ENCODE measurements at places on chromosomes 5 and 9.

DNA sequence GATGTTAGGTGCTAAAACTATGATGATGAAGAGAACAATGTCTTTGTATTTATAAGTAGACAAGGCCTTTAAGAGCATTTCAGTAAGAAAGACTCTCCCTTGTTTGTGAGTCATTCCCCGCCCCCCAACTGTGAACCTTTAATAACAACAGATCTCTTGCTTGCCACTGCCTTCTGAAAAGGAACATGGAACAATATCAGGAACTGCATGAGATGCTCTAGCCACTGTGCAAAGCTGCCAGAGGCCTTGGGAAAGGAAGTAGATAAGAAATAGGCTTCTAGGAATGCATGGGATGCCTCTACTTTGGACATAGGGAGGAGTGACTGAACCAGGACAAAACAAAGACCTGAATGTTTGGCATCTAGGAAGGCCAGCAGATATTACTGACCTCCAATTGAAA is 296.1 kb upstream of the MPDZ start:
- DNase-seq: no peak

DNA sequence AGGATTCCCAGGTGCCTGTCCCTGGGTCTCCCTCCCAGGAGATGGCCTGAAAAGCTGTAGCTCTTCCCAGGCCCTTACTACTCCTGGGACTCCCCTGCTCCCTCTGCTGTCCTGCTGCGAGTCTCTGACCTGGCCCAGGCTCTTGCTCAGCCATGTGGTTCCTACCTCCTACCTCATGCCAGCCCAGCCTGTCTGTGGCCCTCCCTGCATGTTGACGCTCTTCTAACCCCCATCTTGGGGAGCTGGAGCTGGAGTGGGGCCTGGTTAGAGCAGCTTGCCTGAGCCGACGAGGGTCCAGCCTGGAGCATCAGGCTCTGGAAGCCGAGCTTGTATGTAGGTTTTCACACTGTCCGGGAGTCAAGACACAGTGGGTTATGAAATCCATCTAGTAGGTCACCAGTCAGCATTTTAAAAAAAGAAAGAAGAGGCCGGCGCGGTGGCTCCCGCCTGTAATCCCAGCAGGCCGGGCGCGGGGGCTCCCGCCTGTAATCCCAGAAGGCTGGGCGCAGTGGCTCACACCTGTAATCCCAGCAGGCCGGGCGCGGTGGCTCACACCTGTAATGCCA is 244.4 kb downstream of the FANCC start:
- no peak for DNase-seq

- DNase-seq: no peak
These were observed 480.9 kb upstream of the PAPPA start for GRCh38 chr9:115672477-115673316.

DNA sequence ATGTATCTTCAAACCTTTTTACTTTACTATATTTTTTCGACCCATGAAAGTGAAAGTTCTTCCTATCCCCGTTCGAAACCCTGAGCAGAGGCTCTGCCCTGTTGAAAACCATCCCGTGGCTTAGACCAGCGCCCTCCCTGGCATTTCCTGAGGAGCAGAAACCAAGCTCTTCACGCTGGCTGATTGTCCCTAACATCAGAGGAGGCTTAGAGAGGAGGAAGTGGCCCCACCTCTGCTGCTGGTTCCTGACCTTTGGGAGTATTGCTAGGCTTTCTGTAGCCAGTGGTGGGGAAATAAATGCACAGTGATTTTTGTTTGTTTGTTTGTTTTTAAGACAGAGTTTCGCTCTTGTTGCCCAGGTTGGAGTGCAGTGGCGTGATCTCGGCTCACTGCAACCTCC is 4.2 kb upstream of the PTGES start:
- no peak for DNase-seq

DNA sequence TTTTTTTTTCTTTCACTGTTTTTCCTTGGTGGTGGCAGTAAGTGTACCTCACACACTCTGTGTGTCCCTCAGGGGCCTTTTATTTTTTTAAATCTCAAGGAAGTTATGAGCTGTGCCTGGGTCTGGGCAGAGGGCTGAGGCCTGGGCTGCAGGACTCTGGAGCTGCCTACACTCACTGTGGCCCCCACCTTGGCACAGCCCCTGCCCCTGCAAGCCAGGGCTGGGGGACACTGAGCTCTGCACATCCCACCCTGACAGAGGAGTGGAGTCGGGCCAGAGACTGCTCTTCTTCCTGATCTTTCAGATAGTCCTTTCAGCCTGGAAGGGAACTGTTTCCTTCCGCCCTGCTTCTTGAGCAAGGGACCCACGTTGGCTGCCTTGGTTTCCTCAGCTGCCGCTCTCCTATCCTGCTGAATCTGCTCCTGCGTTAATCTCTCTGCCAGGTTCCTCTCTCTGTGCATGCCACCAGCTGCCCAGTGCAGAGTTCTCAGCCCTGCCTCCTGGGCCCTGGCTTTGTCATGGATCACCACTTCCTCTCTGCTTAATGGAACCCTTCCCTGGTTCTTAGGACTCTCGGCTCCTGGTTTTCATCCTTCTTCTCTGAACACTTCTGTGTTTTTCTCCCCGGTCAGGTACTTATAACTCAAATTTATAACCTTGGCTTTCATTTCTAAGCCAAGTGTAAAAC is 502.3 kb downstream of the DIRAS2 start:
- no peak for DNase-seq

DNA sequence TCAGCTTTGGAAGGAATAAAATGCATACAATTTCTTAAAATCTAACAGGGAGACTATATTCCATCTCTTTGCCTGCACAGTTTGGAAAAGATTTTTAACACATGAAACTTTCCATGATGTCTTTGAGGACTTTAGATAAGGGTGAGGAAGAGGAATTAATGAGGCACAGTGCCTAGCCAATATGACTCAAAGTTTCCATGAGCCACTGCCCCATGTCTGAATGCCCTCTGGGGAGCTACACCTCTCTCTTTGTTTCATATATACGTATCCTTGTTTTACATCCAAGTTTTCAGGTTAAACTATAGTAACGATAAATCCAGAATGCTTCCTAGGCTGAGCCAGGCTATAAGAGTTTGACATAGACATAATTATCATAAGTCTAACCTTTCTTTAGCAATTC is 349.3 kb upstream of the TLE4 start:
- no peak for DNase-seq

GRCh38 chr9:90848866-90849265 is 47.2 kb downstream of the SYK start:
- DNase-seq: no peak

- no peak for DNase-seq
These were observed 6.7 kb downstream of the IRF1 start for GRCh38 chr5:132483661-132484390.

DNA sequence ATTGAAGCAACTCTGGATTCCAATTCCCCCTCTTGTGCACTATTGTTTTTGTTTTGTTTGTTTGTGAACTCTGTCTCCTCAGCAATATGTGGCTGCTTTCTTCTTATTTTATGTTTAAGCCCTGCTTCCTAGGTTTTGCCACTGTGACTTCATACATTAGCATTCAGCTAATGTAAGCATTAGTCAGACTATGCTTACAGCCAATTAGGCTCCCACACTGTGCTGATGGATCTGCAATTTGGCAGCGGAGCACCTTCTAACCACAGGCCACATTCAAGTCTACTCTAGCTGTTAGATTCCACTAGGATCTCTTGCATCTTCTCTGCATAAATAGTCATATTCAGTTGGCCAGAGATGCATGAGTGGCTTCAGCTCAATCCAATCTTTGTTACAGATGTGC is 9.6 kb upstream of the BICD2 start:
- DNase-seq: no peak

GRCh38 chr9:21502586-21502985 is 20.5 kb upstream of the IFNE start:
- DNase-seq: no peak

GRCh38 chr9:86602715-86603114 is 248.5 kb upstream of the TUT7 start:
- no peak for DNase-seq

GRCh38 chr9:96854651-96855273 is 448 bp upstream of the ZNF782 start:
- DNase-seq: no peak

DNA sequence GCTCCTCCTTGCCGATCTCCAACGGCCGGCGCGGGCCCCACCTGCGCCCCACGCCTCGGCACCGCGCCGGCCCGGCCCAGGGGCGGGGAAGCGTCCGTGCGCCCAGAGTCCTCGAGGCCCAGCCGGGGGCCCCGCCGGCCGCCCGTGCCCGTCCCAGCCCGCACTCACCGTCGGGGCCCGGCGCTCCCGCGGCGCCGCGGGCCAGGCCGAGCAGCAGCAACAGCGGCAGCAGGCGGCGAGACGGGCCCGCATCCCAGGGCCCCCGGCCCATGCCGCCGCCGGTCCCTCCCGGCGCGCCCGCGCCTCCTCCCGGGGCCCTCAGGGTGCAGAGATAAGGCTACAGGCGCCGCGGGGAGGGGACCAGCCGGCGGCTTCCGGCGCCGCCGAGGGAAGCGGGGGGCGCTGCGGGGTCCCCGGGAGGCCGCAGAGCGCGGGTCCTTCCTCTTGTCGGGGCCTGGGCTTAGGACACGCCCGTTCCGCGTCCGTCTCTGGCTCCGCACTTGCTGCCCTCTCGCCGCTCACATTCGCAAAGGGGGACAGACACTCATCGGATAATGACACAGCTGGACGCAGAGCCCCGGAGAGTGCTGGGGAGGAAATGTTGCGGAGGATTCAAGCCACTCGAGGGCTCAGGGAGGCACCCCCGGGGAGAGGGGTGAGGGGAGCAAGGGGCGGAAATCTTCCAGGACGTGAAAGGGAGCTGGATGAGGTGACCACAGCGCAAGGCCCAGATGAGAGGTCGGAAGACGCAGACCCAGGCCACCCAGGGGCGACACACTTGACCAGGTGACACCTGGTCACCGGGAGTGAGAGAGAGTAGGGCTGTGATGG is at the start of gene SUSD1:
Gene SUSD1 (minus strand): TSS at position 333 of the 831 bp plus-strand sequence. CDS start 62 bp downstream, at position 271.
- DNase-seq: peak; percentile 29

GRCh38 chr5:160105686-160106360 is 13.4 kb downstream of the PWWP2A start:
- no peak for DNase-seq

GRCh38 chr5:169521366-169521983 is 62.1 kb upstream of the SPDL1 start:
- no peak for DNase-seq

DNA sequence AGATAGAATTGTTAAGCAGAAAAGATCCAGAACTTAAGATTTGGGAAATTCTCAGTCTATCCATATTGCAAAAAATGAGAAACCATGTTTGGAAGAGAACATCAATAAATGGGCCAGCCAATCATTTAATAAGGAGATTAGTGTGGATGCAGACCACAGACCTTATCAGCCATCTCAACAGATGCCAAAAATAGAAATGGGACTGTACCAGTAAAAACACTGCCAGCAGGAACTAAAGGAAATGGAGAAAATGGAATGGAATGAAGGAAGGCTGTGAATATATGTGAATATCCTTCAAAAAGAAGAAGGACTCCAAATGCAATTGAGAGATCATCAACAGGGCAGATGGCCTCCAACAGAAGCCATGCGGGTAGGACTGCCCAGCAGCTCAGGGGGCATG is 52.7 kb upstream of the ZNF618 start:
- no peak for DNase-seq

DNA sequence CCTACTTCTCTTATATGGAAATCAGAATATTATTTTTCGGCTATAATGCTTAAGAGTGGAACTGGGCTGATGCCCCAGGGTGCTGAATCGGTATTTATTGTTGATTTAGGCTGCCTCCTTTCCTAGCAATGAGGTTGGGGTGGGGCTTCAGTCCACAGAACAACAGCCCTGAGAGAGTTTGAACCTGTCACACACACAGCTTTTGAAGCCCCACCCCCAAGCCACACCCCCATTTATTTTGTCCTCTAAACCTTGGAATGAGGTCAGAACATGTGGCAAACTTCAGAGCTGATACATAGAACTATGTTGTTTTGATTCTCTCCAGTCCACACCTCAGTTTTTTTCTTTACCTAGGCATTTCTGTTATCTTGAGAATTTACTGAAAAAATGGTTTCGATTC is 51.7 kb upstream of the CAMK4 start:
- no peak for DNase-seq

DNA sequence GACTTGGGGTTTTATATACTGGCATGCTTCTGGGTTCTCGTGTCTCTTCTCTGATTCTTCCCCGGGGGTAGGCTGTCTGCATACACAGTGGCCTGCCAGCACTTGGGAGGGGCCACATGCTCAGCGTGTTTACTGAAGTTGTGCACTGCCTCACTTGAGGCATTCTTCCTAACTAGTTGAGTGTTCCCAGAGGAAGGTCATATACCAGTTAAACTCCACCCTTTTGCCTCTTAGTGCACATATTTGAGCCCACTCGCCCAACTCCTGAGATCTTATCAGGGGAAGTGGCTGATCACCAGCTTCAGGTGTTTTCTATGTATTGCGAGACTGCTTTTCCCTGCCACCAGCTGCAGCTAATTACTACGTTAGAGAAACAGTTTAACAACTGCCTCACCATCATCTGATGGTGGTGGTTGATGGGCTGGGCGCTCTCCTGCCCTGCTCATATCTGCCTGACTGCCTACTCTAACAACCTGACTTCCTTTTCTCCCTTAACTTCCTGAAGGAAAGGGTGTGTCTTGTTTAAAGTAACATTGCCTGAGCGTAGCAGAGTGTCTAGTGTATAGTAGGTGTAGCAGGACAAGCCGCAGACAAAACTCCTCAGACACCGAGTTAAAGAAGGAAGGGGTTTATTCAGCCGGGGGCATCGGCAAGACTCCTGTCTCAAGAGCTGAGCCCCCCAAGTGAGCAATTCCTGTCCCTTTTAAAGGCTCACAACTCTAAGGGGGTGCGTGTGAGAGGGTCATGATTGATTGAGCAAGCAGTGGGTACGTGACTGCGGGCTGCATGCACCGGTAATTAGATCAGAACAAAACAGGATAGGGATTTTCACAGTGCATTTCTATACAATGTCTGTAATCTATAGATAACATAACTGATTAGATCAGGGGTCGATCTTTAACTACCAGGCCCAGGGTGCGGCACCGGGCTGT is 60.1 kb upstream of the CLINT1 start:
- no peak for DNase-seq

- DNase-seq: no peak
These were observed 84.5 kb downstream of the BRINP1 start for GRCh38 chr9:119284587-119285337.

DNA sequence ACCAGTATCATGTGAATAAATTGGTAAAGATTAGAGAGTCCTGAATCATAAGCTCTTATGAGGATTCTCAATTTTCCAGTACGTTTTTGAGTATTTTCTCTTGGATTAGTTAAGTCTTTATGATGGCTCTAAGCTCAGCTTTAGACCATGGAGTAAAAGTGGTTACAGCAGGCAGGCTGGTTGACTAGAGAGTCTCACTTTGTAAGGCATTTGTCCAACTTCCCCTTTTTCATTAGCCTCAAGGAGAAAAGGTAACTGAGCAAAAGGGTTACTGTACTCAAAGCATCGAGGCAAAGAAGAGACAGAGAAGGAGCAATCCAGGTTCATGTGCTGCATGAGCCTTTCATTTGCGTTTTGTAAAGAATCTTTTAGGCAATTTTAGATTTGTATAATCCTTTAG is 8.5 kb downstream of the NOP16 start:
- DNase-seq: no peak

GRCh38 chr9:109537288-109537687 is 39.2 kb upstream of the PTPN3 start:
- no peak for DNase-seq

All from stimulated activated CD4-positive, alpha-beta T cell treated with anti-CD3 and anti-CD28 coated beads, Interleukin-4, amount 100 ng/mL, for 4 hours (primary cell).